NCI-H2107 (cell line): ENCODE measurements at places on chromosomes 4 and X.

GRCh38 chr4:124199755-124200154, 512.8 kb downstream of the ANKRD50 start:
- no peak for DNase-seq

DNA sequence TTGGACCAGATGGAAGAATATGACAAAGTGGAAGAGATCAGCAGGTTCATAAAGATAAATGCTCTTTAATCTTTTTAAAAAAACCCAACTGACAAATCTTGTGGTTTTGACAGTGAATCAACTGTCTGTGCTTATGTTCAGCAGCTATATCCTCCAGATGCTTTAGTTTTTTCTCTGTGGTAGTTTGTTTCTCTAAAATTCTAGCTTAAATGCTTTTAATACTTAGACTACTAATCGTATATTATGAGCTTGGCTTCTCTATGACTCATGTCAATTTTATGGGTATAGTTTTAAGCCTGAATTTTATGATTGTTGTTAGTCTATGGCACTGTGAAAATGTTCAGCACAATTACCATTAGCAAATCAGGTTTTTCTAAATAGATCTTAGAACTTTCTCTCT, 12.9 kb downstream of the HHIP start:
- no peak for DNase-seq

DNA sequence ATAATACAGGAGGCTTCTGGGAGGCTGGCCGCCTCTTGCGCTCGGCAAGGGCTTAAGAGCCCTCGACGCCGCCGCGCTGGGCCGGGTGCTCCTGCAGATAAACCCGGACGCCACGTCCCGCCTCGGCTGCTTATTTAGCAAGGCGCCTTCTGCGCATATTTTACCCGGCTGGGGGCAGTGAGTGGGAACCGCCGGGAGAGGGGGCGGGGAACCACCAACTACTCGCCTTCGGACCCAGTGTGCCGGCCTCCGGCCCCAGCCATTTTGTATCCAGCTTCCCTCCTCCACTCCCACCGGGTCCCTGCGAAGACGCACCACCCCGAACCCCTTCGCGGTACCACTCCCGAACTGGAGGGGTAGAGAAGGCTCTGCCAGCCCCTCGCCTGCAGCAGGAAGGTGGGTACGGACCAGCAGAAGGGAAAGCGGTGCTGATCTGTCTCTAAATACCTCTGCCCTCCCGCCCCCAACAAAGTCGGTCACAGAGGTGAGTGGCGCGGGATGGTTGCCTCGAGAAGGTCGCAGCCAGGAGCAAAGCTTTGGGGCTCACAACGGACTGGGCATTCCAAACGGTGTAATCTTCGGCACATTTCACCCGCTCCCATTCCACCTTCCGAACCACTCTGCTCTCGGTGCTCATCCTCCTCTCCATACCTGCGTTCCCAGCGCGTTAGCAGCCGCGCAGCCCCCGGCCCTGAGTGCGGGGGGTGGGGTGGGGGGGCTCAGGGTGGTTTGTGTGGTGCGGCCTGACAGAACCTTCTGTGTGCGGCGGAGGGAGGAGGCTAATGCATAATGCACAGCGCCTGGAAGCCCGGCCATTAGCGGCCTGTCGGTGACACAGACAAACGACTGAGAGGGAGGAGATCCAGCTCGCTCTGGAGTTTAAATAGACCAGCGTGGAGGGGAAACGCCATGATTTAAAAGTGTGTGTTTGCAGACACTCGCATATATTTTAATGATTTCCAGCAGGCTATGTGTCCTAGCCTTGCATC, 4.9 kb upstream of the BCOR start:
- DNase-seq, result no peak

DNA sequence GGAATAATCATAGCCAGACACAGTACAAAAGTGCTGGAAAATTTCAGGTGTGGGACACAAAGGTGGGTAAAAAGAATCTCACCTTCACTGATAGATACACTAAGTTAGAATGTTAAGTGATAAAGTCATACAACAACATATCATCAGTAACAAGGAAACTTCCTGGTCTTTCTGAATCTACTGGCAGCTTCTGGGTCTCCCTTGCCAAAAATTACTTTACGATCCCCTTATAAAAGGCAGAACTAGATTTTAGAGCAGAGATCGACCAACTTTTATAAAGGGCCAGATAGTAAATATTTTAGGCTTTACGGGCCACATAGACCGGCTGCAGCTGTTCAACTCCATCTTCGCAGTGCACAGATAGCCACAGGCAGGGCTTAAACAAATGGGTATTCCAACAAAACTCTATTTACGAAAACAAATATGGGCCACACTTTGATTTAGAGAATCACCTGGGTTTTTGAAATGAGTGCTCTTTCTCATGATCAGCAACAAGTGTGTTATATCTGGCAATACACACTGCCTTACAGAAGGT, 159.9 kb downstream of the AASDH start:
- DNase-seq, result no peak

DNA sequence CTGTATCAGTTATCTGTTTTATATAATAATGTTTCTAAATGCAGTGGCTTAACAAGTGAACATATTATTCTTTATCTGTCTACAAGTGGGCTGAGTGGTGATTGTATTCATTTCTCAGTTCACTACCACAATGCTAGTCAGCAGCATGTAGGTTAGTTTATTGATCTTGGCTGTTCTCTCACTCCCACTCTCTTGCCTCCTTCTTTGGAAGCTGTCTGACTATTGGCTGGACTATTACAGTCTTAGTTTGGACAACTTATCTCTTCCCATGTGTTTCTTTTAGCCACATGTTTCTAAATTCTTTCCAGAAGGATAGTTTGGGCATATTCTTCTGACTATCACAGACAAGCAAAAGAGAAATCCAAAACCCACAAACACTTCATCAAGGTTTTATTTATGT, 459.5 kb upstream of the AGA start:
- DNase-seq, result no peak

DNA sequence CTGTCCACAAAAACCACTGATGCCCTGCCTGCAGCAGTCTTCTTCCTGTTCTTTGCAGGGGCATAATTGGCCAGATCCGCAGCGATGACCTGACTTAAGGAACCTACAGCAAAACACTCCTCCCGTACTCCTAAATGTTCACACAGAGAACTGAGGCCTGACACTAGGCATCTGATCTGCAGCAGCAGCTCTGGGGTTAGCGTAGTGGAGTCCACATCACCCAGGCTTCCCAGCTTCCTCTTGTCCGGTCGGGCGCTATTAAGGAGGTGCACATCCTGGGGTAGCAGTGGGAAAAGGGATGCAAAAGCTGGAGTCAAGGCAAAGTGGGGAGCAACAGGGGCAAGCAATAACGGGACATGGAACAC, 758 bp downstream of the SCFD2 start:
- DNase-seq, result no peak

DNA sequence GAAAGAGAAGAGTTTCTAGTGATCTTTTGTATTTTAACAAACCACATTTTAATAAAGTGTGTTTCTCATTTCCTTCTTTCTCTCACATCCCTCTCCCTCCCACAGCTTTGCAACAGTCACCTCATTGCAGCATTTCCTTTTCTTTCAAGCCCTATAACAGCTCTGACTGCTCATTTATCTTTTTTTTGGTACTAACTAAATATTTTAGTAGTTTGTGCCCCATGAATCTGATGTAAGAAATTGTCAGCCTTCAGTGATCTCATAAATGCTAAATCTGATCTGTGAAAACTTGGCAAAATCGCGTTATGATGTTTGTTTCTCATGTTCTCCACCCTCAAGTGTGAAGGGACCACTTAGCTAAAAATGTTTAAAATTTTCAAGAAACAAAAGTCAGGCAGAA, 258.5 kb upstream of the SLIT2 start:
- no peak for DNase-seq

DNA sequence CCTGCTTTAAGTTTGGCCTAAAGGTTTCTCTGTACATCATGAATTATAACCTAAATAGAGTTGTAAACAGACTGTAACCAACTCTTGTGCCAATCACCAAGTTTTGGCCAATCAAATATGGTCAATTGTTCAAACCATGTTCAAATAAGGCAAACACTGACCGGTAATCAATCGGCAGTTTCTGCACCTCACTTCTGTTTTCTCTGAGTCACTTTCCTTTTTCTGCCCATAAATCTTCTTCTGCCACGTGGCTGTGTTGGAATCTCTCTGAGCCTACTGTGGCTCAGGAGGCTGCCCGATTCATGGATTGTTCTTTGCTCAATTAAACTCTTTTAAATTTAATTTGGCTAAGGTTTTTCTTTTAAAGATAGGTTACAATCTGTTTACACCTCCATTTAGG, 16.5 kb upstream of the ENPP6 start:
- no peak for DNase-seq

GRCh38 chr4:98627531-98628257, 30.7 kb downstream of the TSPAN5 start:
- no peak for DNase-seq

DNA sequence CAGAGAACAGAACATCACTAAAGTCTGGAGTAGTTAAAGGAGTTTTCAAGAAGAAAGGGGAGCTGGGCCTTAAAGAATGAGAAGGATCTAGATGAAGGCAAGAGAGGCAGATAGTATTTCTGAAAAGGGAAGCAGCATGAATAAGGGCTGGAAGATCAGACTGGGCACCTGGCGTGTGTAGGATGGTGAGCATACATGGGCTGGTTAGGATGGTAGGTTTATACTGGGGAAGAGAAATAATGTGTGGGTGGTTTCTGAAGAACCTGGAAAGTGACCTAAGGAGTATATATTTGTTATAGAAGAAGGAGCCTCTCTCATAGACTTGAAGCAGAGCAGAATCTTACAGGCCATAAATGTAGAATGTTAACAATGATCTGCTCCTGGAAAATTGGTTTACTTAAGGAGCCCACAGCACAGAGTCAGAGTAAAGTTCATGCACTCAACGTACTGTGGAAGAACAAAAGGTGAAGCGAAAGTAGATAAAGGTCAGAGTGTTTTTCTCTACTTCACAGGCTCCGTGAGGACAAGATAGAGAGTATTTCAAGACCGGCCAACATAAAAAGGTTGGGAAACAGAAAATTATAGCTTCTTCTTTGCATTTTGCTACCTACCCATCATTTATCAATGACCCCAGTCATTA, 35.8 kb downstream of the MBNL3 start:
- no peak for DNase-seq

GRCh38 chrX:136387951-136388502, 87.3 kb downstream of the ADGRG4 start:
- DNase-seq, result no peak

- no peak for DNase-seq
Measured at GRCh38 chrX:147476008-147476407, 435.7 kb upstream of the FMR1 start.

DNA sequence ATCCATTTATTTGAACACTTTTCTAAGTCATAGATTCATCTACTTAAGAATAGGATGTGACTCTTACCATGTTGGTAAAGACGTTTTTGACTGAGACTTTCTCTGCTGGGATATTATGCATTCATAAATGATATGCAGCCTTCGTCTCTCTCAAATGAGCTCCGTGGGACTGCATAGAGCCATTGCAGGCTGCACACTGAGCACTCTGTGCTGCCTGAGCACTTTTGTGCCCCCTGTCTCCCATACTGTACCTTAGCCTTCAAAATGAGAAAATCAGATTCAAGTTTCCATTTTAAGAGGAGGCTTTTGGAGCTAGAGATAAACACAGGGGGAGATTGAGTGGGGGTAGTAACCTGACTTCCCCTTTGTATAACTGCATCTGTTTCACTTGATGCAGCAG, 433.6 kb downstream of the ZIC3 start:
- no peak for DNase-seq

DNA sequence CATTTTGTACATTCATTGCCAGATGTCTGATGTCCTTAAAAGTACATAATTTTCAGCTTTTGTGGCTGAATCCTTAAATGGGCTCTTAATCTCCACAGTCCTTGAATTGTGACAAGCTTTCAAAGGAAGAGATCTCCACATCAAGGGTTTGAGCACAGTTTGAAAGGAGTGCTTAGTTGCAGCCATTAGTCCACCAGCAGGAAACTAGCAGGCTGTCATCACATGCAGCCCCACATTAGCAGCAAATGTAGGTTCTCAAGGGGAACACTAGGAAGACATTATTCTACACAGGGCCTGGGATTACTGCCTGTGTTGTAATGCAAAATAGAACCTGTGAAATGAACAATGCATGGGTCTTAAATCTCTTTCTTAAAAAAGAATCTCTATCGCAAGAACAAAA, 173.2 kb downstream of the CBLL2 start:
- DNase-seq, result no peak

- no peak for DNase-seq
Measured at GRCh38 chr4:37682701-37683401, 3.3 kb downstream of the RELL1 start.
